ENCODE measurements at places on chromosomes 1 and 21. TPM values are rescaled to one million over a fixed set of nuclear protein-coding genes. Genes with fewer than 3 reads are reported as not detected.

RBM15 gene
- 150 TPM for total RNA-seq

NRIP1 gene
- not detected for total RNA-seq

GPR89A gene
- 35.1 TPM for total RNA-seq

ZSWIM5 gene
- total RNA-seq, result 0.04 TPM

ARHGEF10L gene
- not detected for total RNA-seq

LENEP gene
- not detected for total RNA-seq

NIBAN1 gene
- total RNA-seq, result 26.1 TPM

UBR4 gene
- 201 TPM for total RNA-seq

DNAJB4 gene
- total RNA-seq, result 6.4 TPM

GRIK3 gene
- not detected for total RNA-seq

PRELP gene
- not detected for total RNA-seq

LRIG2 gene
- 23.2 TPM for total RNA-seq

SLC5A9 gene
- total RNA-seq, result not detected

CHODL gene
- 0.14 TPM for total RNA-seq

C4BPA gene
- total RNA-seq, result not detected

PRAMEF8 gene
- total RNA-seq, result not detected

KCNT2 gene
- not detected for total RNA-seq

VWA1 gene
- total RNA-seq, result not detected

CELA3A gene
- not detected for total RNA-seq

CRYAA gene
- not detected for total RNA-seq

C1orf116 gene
- not detected for total RNA-seq

SPRR2B gene
- not detected for total RNA-seq

CXADR gene
- not detected for total RNA-seq

RSPH1 gene
- total RNA-seq, result 0.26 TPM

ACTL8 gene
- not detected for total RNA-seq

DMBX1 gene
- not detected for total RNA-seq

THEM5 gene
- total RNA-seq, result not detected

Data from Karpas-422 (cell line).